ENCODE measurements at places on chromosomes 2 and 18.

- DNase-seq, result no peak
Measured at GRCh38 chr2:230000118-230000841, 68.4 kb downstream of the SLC16A14 start.

- no peak for DNase-seq
Measured at GRCh38 chr2:15074751-15075700, 442.5 kb downstream of the LRATD1 start.

DNA sequence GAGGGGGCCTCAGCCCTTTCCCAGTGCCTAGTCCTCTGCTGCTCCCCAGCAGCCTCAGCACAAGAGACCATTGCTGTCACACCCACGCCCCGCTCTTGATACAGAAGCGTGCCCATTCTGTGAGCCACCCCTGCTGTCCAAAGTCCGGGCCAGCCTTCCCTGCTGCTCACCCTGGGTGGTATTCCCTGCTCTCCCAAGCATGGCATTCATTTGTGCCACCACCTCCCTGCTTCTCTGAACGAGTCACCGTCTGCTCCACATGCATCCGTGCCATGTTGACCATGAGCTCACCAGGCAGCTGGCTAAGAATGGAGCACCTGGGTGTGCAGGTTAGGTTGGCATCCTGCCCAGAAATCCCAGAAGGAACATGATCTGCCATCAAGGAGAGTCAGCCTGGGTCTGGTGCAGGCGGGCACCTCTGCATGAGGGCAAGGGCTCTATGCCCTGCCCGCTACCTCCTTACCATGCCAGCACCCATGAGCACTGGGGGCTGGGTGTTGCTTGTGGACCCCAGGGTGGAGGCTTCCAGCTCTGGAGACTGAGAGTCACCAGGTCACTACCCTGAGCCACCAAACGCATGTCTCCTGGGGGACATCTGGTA, 63.0 kb downstream of the TWIST2 start:
- no peak for DNase-seq

DNA sequence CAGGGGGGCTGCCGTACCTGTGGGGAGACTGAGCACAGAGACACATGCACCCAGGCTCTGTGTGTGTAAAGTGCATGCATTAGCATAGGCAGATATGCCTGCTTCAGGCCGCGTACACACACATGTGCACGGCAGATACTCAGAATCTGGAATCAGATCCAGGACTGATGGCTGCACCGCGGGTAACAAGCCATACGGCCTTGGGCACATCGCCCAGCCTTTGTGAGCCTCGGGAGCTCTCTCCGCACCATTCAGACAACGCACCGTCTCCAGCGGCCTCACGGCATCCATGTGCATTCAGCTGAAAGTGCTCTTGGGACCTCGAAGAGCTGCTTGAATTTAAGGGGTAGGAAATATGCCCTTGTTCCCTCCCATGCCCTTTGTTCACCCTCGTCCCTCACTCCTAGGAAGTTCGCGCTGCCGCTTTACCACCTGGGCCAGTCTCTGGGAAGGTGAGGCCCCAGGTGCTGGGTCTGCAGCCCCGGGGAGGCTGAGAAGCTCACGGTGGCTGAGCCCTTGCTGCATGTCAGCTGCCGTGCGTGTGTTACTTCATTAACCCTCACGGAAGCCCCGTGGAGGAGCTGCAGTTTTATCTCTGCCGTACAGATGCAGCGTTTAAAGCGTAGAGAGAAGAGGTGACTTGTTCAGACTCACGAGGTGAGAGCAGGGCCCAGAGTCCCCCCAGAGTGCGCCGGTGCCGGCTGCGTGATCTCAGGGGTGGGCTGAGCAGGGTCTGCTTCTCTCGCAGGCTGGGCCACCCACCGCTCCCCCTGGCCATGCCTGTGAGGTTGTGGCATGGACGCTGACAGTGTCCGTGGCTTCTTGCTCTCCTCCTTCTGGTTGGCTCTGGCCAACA, 377.7 kb upstream of the MYT1L start:
- DNase-seq, result no peak

DNA sequence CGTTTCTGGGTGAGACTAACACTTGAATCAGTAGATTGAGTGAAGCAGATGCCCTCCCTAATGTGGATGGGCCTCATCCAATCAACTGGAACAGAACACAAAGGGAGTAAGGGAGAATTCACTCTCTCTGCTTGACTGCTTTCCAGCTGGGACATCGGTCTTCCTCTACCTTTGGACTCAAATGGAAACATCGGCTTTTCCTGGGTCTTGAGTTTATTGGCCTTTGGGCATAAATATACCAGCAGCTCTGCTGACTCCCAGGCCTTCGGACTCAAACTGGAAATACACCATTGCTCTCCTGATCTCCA, 311.6 kb downstream of the STK39 start:
- DNase-seq, result no peak

GRCh38 chr18:45764000-45764686, 40.2 kb downstream of the SLC14A1 start:
- DNase-seq, result peak; percentile 29

DNA sequence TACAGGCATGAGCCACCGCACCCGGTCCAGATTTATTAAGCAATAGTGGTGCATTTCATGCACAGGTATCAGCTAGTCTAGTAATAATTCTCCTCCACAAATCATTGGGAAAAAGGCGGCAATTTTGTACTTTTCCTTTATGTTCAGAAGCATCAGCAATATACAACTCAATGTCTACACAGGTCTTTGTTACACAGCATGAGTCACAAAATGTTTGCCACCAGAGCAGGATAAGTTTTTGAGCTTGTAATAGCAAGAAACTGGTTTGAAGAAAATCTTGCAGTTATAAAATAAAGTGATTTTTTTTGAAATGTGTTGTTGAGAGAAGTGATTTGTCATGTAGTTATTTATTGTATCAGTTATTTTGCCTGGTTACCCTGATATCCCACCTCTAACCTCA, 4.8 kb upstream of the ITPRIPL1 start:
- DNase-seq, result no peak

DNA sequence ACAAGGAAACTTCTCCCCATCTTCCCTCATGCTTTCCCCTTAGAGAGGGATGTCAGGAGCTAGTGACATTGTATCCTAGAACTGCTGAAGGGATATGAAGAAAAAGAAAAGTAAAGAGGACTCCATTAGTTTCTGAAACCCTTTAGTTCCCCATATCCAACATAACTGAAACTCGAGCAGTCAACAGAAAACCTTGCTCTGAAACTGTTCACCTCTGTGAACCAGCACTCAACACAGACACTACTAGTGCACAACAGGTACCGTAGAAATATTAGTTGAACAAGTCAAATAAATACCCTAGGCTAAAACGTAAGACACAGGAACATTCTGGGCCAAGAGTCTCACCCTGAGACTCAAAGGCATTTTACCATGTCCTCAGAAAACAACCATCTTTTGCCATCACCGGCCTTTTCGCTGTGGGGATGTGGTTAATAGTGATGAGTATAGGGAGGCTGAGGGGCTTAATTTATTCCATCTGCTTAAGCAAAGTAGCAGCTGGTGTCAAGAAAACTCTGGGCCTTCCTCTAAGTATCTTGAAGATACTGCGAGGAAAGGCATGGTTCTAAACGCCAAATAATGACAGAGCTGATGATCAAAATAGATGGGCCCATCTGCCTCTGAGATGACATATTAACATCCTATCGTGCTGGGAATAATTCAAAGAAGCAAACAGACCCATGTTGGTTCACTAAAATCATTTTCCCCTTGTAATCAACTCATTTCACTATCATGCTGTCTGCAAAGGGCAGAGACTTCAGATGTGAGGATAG, 156.8 kb downstream of the STK39 start:
- DNase-seq, result no peak

GRCh38 chr2:78992451-78992806, 33.1 kb upstream of the REG3G start:
- no peak for DNase-seq

- peak; percentile 74 for DNase-seq
Measured at GRCh38 chr2:65382776-65383357, 49.5 kb downstream of the SPRED2 start.

DNA sequence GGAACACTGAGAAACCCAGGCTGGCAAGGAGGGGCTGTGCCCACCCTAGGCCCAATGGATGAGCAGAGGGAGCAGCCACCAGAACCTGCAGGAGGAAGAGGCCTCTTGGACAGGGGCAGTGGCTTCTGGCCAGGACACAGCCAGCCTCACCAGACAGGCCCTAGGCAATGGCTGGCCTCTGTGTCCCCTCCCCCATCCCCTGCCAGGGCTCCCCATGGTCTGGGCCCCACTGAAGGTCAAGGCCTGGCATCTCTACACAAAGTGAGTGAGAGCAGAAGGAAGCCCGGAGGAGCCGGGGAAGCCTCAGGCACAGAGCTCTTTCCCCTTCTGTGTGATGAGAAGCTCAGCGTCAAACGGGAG, 6.3 kb downstream of the PRLH start:
- DNase-seq, result no peak

DNA sequence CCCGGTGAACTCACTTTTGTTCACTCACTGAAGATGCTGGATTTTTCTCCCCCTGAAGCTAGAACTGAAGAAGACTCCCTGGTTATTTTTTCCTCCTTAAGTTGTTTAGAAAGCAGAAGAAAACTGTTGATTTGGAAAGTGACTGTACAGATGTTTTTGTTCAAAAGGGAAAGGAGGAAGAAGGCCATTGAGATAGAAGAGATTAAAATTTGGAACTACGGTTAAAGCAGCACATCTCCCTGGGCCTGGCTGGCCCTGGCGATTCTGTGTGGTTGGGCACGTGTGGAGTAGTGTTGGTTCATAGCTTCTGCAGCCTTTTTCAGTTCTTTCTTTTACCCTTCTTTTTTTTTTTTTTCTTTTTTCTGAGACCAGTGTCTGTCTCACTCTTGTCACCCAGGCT, 109.2 kb downstream of the MAP4K4 start:
- no peak for DNase-seq

DNA sequence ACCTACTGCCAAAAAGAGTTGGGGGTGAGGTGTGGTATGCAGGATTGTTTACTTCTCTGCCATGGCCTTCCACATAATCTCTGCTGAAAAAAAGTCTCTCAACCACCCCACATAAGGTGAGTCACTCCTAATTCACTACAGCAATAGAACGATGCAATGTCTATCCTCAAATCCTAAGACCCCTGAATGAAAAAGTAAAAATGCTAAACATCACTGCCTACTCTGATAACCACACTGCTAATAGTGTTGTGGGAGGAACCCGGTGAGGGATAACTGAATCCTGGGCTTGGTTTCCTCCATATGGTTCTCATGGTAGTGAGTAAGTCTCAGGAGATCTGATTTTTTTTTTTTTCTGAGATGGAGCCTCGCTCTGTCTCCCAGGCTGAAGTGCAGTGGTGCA, 252.5 kb downstream of the PIEZO2 start:
- DNase-seq, result no peak

GRCh38 chr2:102724553-102724952, 37.3 kb upstream of the TMEM182 start:
- no peak for DNase-seq

GRCh38 chr2:127857265-127857808, 618 bp downstream of the POLR2D start:
- DNase-seq, result no peak

DNA sequence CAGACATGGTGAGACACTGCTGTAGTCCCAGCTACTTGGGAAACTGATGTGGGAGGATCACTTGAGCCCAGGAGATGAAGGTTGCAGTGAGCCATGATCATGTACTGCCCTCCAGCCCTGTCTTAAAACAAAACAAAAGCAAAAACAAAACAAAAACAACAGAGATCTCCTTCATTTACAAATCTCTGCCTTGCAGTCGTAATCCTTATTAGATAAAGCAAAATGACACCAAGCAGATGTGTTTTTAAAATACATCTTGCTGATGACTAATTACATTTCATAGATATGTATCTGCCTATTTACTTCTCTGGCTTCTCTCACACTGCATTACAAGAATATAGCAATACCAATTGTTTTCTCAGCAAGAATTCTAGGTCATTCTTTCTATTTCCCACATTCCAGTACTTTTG, 22.8 kb downstream of the NFE2L2 start:
- DNase-seq, result no peak

GRCh38 chr2:47186351-47186750, 31.2 kb upstream of the STPG4 start:
- no peak for DNase-seq

GRCh38 chr18:55685638-55686037, 97.6 kb upstream of the TCF4 start:
- DNase-seq, result no peak
